ENCODE measurements at places on chromosomes 1 and 21. TPM values are rescaled to one million over a fixed set of nuclear protein-coding genes. Genes with fewer than 3 reads are reported as not detected.

GRCh38 chr1:217274927-217275654, 355.8 kb downstream of the GPATCH2 start:
- no peak overlapping the region for H3K27ac ChIP-seq
- H3K36me3 ChIP-seq, result no peaks in the 10 kb centered on the region
- no peaks in the 10 kb centered on the region for H3K4me1 ChIP-seq
- no peaks in the 10 kb centered on the region for H3K27me3 ChIP-seq
- no peak for DNase-seq

NR1I3 gene
- polyA plus RNA-seq, result 0.48 TPM

OR2W3 gene
- 0.35 TPM for polyA plus RNA-seq

C2CD4D gene
- polyA plus RNA-seq, result 0.77 TPM

DNA sequence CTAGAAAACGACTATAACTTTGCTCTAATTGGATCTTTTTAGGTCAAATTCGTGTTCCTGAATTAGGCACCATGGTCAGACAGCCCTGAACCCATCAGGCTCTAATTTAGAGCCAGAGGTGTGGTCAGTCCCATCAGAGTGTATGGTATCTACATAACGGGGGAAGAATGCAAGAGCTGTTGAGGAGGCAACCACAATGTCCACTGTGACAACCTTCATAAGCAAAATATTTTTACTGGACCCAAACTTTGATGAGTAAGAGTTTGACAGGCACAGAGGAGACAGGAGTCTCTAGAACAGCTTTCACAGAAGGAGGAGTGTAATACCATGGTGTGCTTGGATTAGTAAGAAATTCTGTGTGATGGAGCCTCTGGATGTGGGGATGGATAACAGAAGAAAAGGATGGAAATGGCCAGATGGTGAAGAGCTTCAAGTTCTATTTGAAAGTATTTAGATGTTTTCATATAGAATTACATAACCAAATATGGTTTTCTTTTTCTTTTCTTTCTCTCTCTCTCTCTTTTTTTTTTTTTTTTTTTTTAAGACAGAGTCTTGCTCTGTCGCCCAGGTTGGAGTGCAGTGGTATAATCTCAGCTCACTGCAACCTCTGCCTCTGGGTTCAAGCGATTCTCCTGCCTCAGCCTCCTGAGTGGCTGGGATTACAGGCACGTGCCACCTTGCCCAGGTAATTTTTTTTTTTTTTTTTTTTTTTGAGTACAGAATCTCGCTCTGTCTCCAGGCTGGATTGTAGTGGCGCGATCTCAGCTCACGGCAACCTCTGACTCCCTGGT, 24.9 kb downstream of the UBE2U start:
- DNase-seq, result no peak
- no peak overlapping the region for H3K4me3 ChIP-seq
- H3K27ac ChIP-seq, result no peak overlapping the region
- H3K36me3 ChIP-seq, result no peaks in the 10 kb centered on the region

CHI3L2 gene
- 0.47 TPM for polyA plus RNA-seq

DNA sequence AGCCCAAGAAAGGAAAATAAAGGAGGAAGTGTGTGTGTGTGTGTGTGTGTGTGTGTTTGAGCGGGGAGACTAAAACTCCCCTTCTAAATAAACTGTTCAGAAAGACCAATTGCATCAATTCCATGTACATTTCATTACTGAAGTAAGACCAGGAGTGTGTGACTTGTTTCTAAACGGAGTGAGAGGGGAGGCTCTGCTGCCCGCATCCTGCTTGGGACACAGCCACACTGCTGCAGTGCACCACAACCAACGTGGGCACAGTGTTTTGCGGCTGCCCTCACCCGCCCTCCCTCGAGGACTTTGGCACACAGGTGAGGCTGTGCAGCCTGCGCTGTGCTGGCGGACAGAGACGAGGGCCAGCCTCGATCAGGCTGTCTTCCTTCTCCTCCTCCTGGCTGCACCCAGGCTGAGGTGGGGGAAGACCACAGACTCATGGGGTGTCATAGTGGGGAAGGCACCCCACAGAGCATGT, 31.0 kb upstream of the H6PD start:
- DNase-seq, result no peak
- no peak overlapping the region for H3K27ac ChIP-seq
- H3K36me3 ChIP-seq, result no peaks in the 10 kb centered on the region
- peaks cover 78% of the 10 kb centered on the region for H3K27me3 ChIP-seq
- H3K4me3 ChIP-seq, result no peak overlapping the region

DNA sequence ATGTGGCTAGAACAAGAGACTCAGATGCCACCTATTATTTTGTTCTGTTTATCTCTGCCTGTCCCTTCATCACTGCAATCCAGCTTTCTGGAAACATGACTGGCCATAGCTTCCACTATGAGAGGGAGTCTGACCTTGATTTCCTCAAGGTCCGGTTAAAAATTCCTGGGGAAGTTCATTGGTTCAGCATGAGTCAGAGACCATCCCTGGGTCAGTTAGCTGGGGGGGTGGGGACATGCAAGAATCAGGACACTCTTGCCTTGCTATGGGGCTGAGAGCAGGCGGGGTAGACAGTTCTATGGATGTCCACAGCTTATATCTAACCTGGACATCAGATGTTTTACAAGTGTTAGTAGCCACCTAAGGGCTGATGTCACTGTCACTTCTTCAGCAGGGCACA, 81.1 kb downstream of the TENT5C start:
- DNase-seq, result no peak
- H3K4me3 ChIP-seq, result no peak overlapping the region
- no peaks in the 10 kb centered on the region for H3K27me3 ChIP-seq

DNA sequence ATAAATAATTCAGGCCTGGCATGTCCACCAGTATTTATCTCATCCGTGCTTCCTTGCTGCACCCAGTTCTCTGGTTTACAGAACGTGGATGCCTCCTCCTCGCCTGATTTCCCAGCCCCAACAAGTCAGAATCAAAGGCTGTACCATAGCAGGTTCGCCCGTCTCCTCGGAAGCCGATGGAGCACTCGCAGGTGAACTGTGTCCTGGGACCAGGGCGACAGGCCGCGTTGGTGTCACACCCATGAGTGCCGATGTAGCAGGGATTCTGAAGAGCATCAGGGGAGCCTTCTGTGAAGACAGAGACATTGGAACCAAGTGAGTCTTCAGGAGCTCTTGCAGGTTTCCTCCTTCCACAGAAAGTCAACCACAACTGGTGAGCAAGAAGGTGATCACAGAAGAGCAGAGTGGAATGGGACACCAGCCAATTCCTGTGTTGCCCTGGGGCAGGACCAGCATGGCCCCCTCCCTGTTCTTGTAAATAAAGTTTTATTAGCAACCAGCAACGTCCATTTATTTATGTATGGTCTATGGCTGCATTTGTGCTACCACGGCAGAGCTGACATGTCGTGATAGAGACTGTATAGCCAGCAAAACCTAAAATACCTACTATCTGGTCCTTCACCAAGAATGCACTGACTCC, 40.8 kb downstream of the NID1 start:
- H3K27me3 ChIP-seq, result no peaks in the 10 kb centered on the region
- no peak overlapping the region for H3K27ac ChIP-seq
- no peak overlapping the region for H3K4me3 ChIP-seq

- H3K27me3 ChIP-seq, result no peaks in the 10 kb centered on the region
- peaks cover 69% of the 10 kb centered on the region for H3K36me3 ChIP-seq
- H3K27ac ChIP-seq, result no peak overlapping the region
- DNase-seq, result peak; percentile 92
- H3K4me3 ChIP-seq, result no peak overlapping the region
These were observed 23.5 kb downstream of the MTARC1 start for GRCh38 chr1:220810179-220810653.

HTR1D gene
- 0.07 TPM for polyA plus RNA-seq

FAM72D gene
- 3.1 TPM for polyA plus RNA-seq

DNA sequence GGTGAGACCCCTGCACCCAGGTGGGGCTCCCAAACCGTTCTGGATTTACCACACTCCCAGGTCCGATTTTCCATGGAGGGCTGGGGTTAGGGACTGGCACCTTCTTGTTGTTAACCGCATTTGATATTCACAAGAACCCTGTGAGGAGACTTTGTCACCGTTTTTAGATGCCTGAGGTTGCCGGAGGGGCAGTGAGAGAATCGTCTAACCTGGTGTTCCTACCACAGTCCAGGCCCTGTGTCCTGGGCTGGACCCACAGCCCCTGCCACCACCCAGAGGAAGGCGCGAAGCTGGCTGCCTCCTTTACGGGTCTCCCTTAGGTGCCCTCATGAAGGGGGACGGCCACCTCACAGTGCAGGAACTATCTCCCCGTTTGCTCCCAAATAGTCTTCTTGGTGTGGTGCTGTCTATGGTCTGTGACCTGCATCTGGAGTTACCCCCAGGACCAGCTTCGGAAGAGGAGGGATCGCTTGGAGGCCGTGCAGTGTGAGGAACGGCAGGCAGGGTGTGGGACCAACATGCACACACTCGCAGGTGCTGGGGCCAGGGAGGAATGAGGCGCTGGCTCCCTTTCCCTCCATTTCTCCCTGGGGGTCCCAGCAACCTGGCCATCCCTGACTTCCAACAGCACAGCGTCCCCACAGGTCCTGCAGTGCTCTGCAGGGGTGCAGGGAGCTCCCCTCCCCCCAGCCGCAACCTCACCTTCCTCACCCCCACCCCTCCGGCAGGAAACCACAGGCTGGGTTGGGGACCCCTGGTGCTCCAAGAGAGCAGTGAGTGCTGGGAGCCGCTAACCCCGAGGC, 7.0 kb downstream of the SIM2 start:
- no peaks in the 10 kb centered on the region for H3K36me3 ChIP-seq
- no peak for DNase-seq

DNA sequence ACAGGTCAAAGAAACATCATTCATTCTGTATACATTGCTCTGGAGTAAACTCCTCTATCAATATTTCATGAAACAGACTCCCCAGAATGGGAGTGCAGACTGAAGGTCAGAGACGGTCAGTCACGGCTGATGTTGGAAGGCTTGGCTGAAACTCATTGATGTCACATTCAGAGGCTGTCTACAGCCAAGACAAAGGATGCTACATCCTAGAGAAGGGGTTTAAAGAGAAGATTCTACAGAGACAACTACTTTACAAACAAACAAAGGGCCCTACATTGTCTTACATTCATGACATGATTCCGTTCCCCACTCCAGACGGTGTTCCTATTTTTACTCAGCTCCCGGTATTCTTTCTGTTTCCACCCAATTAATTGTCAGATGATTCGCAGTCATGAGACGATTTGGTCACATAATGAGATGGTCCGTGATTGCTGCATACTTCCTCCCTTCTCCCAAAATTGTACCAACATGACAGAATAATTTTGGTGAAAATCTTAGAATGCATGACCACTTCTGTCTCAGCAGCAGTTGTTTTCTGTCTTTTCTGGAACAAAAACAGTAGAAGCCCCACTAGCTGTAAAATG, 73.8 kb upstream of the VAV3 start:
- H3K36me3 ChIP-seq, result no peaks in the 10 kb centered on the region
- DNase-seq, result no peak
- peaks cover 9% of the 10 kb centered on the region for H3K4me1 ChIP-seq
- H3K27me3 ChIP-seq, result no peaks in the 10 kb centered on the region
- peak overlapping the region; percentile 24 for H3K27ac ChIP-seq

OR2AJ1 gene
- not detected for polyA plus RNA-seq

GRCh38 chr1:164498792-164499191, 60.2 kb upstream of the PBX1 start:
- DNase-seq, result no peak
- H3K27ac ChIP-seq, result no peak overlapping the region
- H3K4me3 ChIP-seq, result no peak overlapping the region
- H3K4me1 ChIP-seq, result no peaks in the 10 kb centered on the region

- no peak overlapping the region for H3K27ac ChIP-seq
- H3K36me3 ChIP-seq, result no peaks in the 10 kb centered on the region
- DNase-seq, result no peak
- no peaks in the 10 kb centered on the region for H3K4me1 ChIP-seq
These were observed 792.0 kb downstream of the LTN1 start for GRCh38 chr21:28200726-28201125.

DNA sequence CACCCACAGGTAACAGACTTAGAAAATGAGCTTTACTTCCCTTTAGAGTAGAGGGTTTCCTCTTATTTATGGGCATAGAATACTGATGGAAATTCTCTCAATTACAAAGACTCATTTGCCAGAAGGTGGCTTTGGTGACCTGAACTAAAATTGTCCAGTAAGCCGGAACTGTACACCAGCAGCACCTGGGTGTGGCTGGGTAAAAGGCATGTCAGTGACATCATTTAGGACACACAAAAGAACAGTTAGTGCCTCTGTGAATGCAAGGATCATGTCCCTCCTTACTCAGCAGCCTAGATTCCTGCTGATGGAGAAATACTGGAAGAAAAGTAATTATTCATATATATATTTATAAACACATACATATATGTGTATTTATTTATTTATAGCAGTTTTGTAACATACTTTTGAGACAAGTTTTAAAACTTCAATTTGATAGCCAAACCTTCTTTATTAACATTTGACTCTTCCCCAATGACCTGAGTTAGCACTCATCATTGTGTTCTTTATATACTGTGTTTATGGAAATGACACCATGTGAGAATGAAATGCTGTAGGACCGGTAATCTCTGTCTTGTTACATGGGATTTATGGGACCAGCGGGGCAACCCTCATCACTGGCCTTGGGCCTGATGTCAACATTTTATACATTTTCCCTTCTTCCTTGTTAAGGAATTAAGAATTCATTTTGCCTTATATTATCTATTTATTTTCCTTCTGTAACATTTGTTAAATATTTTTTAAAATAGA, 274.4 kb downstream of the BRINP2 start:
- H3K4me1 ChIP-seq, result no peaks in the 10 kb centered on the region
- DNase-seq, result no peak
- H3K4me3 ChIP-seq, result no peak overlapping the region

PRKCZ gene
- 48.5 TPM for polyA plus RNA-seq

GRCh38 chr1:91404151-91405012, at the start of gene HFM1:
Gene HFM1 (minus strand): TSS chr1:91404837. CDS start chr1:91401082, 3,755 bp downstream.
- peaks cover 13% of the 10 kb centered on the region for H3K4me1 ChIP-seq
- no peaks in the 10 kb centered on the region for H3K36me3 ChIP-seq
- H3K27ac ChIP-seq, result peak within 1 kb of the TSS; percentile 79
- H3K4me3 ChIP-seq, result peak within 1 kb of the TSS; percentile 49
- H3K27me3 ChIP-seq, result no peaks in the 10 kb centered on the region
- DNase-seq, result peak; percentile 91

PPFIA4 gene
- polyA plus RNA-seq, result 2.6 TPM

DNA sequence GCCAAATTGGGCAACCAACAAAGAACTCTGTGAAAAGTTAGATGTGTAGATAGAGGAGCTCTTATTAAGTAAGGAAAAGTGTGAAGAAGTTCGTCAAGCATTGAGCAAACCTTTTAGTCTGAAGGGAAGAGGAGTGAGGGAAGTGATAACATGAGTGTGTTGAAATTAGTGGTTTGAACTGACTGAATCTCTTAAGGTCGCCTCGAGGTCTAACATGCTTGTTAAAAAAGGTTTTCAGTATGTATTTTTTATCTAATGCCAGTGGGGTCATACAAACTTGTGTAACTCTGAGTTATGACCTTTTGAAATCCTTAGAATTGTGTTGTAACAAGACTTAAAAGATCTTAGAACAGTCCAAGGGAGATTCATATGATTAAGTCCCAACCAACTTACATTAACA, 34.1 kb downstream of the SOAT1 start:
- H3K27me3 ChIP-seq, result no peaks in the 10 kb centered on the region
- H3K4me3 ChIP-seq, result no peak overlapping the region
- peak overlapping the region; percentile 57 for H3K27ac ChIP-seq
- peaks cover 3% of the 10 kb centered on the region for H3K4me1 ChIP-seq
- no peak for DNase-seq

GRCh38 chr1:221644145-221644448, 97.8 kb downstream of the DUSP10 start:
- no peak overlapping the region for H3K27ac ChIP-seq
- H3K4me1 ChIP-seq, result no peaks in the 10 kb centered on the region
- no peaks in the 10 kb centered on the region for H3K27me3 ChIP-seq
